ENCODE measurements at places on chromosomes 3 and 15.

DNA sequence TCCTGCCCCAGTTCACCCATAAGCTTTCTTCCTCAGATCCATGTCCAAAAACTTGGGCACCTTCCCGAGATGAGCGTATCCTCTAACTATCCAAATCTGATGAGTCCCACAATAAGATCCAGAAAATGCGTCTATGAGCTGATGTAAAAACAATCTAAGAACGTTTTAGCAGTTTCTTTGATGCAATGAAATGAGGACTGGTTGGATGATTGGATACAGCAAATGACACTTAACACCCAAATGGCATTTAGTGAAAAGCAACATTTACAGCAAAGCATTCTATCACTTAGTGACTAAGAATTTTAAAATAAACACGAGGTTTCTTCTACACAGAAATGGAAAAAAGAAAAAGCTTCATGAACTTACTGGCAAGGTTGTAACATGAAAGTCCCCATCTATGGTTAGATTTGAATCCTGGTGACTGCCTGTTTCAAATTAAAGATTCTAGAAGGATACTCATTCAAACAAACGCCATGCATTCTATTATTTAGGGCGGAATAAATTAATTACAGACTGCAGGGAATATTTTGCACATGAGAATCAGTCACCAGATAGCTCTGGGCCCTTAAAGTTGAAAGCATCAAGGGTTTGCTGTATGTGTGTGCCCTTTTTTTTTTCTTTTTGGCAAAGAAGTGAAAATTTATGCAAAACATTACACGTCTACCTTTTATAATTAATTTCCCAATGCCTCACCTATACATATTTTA lies 598.6 kb downstream of the FOXP1 start:
- no peak for DNase-seq

- DNase-seq, result no peak
Measured at GRCh38 chr3:5238545-5238944, 51.0 kb downstream of the EDEM1 start.

- no peak for DNase-seq
Measured at GRCh38 chr3:155876503-155876902, 6.1 kb downstream of the GMPS start.

DNA sequence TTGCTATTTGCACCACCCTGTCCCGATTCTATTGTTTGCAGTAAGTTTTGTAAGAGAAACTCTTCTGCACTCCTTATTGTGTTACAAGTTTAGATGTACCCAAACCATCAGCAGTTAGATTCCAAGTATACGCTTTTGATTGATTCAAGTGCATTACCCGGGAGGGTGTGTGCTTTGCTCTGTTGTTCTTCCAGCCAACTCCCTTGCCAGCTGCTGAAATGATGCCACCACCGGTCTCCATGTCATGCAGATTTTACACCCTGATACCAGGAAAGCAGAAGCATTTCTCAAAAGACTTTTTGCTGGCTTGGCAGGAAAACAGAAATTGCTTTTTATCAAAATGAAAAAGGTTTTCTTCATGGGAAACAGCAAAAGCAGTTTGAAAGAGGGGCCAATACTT lies 1006.6 kb upstream of the CFAP20DC start:
- no peak for DNase-seq

GRCh38 chr3:183503746-183504145 lies 51.8 kb downstream of the KLHL6 start:
- DNase-seq, result no peak

DNA sequence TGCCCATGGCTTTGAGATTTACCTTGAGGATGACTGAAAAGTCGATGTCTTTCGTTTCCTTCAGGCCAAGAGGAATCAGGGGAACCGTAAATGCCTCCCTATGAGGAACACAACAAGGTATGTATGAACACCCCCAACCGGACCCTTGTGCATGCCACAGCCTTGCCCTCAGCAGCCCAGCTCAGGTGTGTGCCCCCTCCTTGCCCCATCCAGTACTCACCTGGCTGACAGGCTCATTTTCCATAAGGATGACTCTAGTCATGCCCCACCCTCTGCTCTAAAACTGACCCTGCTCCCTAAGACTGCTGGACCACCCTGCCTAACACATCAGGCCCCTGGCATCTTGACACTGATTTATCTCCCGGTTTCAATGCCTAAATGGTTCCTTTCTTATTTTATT lies 270.0 kb downstream of the GOLGA6L6 start:
- DNase-seq, result no peak

DNA sequence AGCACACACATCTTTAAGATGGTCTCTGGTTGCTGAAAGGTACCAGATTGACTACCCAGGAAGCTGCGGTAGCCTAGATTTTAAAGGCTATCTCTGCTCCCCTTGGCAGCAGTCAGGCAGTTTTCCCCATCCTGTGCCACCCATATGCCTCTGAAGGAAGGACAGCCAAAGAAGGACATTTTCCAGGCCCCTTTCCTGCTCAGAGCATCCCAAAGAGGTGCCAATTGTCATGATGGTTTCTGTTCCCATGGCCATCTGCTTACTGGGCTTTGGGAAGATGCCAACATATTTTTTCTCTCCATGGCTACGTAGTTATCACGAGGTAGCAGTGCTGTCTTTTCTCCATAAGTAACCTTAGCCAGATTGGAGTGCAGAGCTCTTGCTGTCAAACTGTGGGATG lies 39.7 kb downstream of the UNC13C start:
- no peak for DNase-seq

DNA sequence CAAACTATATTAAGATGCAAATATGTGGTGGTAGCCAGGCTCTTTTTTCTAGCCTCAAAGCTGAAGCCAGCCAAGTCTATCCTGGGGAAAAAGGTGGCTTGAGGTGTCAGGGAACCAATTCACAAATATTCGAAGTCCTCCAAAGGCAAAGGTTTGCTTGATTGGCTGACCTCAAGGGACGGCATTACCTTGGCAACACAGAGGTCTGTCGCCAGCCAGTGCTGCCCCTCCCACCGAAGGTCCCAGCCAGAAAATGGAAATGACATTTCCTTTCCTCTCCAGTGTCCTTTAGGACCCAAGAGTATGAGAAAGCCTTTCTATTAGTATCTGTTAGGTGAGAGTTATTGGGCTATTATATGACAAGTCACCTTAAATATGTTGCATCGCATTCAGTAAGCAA lies 96.0 kb upstream of the LIMD1 start:
- no peak for DNase-seq

GRCh38 chr3:115401851-115402501 lies 221.3 kb upstream of the GAP43 start:
- no peak for DNase-seq

DNA sequence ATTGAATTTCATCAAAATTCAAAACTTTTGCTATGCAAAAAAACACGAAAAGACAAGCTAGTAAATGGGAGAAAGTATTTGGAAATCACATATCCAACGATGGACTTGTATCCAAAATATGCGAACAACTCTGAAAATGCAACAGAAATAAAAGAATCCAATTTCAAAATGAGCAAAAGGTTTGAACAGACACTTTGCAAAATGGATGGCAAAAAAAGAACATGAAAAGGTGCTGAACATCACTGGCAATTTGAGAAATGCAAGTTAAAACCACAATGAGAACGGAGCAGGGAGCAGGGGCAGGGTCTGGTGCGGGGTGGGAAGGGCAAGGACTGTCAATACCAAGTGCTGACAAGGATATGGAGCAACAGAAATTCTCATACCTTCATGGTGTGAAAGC lies 23.1 kb upstream of the FOXP1 start:
- DNase-seq, result no peak

DNA sequence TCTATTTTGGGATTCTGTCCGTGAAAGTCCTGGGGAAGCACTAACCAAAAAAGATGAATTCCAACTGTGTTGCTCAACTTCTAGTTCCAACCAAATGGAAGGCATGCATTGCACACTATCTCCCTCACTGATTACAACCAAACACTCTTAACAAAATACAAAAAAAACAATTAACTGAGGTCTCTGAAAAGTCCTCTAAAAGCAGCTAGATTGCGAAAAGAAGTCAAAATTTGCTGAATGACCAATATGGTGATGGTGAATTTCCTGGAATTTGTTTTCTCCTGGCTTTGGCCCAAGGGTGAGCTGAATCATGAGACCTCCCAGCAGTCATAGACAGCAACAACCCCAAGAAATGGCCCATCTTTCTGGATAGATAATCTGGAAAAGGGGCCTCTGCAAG lies 28.3 kb downstream of the CYP19A1 start:
- no peak for DNase-seq

DNA sequence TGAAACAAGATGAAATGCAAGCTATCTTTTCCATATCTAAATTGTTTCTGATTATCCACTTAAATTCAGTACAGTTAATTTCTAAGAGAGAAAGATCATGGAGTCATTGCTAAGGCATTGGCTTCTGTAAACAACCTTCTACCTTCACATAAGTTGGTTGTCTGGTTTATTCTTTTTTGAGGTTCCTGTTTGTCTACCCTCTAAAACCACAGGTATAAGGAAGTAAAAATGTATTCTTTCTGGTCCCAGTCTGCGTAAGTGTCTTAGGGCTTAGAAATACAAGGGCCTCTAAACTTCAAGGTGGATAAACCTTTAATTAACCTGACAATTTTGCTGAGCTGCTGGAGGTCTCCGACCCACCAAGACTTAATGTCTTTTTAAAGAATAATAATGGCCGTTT lies 3.6 kb upstream of the ATOSA start:
- DNase-seq, result no peak

GRCh38 chr3:59709702-59710553 lies 660.1 kb upstream of the CFAP20DC start:
- no peak for DNase-seq

DNA sequence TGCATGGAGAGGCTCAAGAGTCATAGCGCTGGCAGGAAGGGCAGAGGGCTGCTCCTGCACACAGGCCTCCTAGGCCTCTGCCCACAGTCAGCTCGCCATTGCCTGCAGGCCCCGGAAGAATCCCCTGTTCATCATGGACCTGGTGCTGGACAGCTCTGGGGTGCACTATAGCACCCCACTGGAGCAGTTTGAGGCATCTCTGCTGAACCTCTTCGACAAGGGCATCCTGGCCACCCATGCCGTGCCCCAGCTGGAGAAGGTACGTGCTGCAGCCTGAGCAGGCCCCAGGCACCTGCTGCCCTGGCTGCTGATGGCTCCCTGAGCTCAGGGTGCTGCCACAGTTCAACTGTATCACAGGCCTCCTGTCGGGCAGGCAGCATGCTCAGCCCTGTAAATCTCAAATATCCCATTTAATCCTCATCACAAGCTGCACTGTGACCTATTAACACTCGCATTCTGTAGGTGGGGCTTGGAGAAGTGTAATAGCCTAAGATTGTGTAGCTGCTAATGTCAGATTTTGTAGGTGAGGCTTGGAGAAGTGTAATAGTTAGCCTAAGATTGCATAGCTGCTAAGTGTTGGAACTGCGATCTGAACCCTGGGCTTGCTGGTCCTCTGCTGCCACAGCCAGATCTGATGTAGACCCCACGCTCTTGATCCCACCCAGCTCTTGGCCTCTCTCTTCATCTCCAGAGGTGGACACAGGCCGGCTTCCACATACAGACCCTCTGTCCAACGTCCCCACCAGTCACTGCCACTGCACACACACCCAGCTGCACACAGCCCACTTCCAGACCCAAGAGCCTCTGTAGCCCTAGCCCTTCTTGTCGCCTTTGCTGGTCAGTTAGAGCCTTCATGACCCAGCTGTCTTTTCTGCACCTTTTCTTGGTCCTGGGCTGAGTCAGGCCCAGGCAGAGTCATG lies 31.9 kb downstream of the DNAH1 start:
- DNase-seq, result no peak

All from CD8-positive, alpha-beta T cell (primary cell).